Activated naive CD4-positive, alpha-beta T cell treated with Interleukin-2 at 50 U/mL for 16 hours (primary cell): ENCODE measurements at places on chromosomes 1 and 21.

GRCh38 chr1:206653715-206654459 is 18.6 kb downstream of the DYRK3 start:
- no peak for DNase-seq

- DNase-seq: no peak
These were observed 660 bp downstream of the PGBD5 start for GRCh38 chr1:230425252-230426091.

- DNase-seq: no peak
These were observed 51.7 kb upstream of the TIAM1 start for GRCh38 chr21:31395791-31396190.

- no peak for DNase-seq
These were observed 423 bp downstream of the URB1 start for GRCh38 chr21:32392299-32392879.

- DNase-seq: no peak
These were observed 23.3 kb upstream of the OTUD3 start for GRCh38 chr1:19858893-19859292.

- DNase-seq: no peak
These were observed 42.0 kb downstream of the RAB3B start for GRCh38 chr1:51948491-51948915.

DNA sequence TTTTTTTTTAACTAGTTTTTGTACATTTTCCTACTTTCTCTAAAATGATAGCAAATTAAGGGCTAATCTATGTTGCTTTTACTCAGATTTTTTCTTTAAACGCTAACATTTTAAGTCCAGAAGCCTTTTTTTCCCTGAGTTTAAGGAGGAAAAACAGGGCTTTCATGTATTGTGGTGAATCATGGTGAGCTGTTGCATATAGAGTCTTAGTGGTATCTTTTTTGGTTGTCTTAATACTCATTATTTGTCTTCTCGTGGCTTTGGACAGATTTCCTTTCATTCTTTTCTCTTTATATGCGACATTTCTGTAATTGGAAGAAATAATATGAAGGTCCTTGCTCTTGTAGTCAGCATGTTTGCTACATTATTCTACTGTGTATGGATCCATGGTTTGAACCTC is 1015.6 kb downstream of the PLA2G4A start:
- DNase-seq: no peak

- no peak for DNase-seq
These were observed 22.8 kb upstream of the GPX7 start for GRCh38 chr1:52579415-52579814.

DNA sequence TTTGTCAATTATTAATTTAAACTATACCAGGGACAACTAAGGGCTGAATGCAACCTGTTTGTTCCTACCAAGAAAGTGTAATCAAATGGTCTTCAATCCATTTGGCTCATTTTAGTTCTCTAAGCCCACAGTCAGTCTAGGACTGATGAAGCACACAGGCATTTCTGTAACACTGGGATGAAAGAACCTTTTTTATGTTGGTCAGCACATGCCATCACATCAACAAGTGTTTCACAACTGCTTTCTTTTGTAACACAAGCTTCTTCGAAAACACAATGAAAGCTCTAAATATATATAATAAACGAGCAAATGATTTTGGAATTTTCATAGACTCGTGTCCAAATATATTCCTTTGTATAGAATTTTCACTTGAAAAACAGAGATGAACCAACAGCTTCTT is 28.8 kb downstream of the HEATR1 start:
- no peak for DNase-seq

GRCh38 chr1:244319283-244320132 is 132.2 kb downstream of the ADSS2 start:
- peak; percentile 56 for DNase-seq

- no peak for DNase-seq
These were observed 42.6 kb upstream of the LRP8 start for GRCh38 chr1:53370369-53370961.

- DNase-seq: no peak
These were observed 298.3 kb downstream of the GPATCH2 start for GRCh38 chr1:217332431-217333065.

GRCh38 chr1:86856196-86856595 is 57.7 kb downstream of the SELENOF start:
- DNase-seq: no peak

GRCh38 chr1:76725864-76726619 is 141.2 kb upstream of the ST6GALNAC5 start:
- DNase-seq: no peak

DNA sequence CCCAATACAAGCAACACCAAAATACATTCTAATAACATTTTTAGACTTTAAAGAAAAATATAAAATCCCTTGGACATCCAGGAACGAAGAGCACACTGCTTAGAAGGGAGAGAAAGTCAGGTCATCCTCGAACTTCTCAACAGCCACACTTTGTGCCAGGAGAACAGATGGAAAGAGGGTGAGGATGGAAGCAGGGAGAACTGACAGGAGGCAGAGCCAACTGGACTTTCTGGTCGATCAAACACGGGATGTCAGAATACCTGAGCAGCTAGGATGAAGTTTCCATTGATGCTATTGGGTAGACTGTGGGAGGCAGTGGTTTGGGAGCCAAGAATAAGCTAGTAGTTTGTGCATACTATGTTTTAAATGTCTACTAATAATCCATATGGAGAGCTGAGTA is 111.4 kb downstream of the TOMM20 start:
- no peak for DNase-seq

- DNase-seq: no peak
These were observed 53.7 kb upstream of the ZNF326 start for GRCh38 chr1:89941110-89941766.

- DNase-seq: peak; percentile 50
These were observed 19.5 kb downstream of the FAAH start for GRCh38 chr1:46413596-46413985.

DNA sequence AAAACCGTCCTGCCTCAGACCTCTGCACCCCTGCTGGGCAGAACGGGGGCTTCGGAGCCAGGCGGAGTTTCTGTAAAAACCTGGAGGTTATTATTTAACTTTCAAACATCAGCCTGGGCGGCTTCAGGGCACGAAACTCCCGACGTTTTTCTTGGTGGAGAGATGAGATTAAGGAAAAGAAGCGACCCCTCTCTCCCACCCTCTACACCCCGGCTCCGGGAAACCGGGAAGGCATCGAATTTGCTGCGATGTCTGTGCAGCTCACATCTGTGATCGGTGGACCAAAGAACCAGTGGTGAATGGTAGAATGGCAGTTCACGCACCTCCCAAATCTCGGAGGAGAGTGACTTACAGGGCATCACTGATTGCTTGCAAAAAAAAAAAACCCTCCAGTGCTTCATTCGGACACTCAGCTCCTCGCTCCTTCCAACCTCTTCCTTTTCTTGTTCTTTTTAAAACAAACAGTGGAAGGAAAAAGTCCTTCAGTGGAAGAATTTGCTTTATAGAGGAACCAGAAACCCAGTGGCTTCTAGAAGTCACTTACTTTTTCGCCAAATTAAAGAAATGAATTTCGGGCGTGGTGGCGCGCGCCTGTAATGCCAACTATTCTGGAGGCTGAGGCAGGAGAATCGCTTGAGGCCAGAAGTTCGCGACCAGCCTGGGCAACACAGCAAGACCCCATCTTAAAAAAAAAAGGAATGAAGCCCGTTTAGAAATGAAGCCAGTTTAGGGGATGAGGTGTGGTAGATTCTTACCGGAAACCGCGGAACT is 884 bp downstream of the PHACTR4 start:
- peak; percentile 24 for DNase-seq

DNA sequence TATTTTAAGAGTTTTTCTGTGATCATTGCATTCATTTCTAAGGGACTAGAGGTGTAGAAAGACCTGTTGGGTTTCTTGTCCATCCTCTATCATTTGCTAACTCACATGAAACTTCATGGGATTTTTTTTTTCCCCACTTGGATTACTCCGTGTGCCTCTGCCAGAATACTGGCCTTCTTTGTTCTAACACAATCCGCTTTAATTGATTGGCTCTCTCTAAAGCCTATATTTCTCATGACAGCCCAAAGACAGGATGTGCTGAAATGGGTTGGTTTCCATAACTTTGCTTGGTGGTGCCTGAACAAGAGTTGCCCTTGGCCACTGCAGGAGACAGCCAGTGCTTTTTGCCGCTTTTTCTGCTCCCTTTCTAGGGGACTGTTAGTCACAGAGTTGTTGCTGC is 12.2 kb downstream of the CACHD1 start:
- no peak for DNase-seq

- no peak for DNase-seq
These were observed 128.8 kb downstream of the COQ8A start for GRCh38 chr1:227068883-227069282.

- no peak for DNase-seq
These were observed 30.5 kb upstream of the DISP1 start for GRCh38 chr1:222784371-222784770.

- DNase-seq: peak; percentile 65
These were observed 1.0 kb downstream of the MARCKSL1 start for GRCh38 chr1:32334864-32335534.

- DNase-seq: no peak
These were observed 543.3 kb downstream of the KIF26B start for GRCh38 chr1:245698116-245698515.

DNA sequence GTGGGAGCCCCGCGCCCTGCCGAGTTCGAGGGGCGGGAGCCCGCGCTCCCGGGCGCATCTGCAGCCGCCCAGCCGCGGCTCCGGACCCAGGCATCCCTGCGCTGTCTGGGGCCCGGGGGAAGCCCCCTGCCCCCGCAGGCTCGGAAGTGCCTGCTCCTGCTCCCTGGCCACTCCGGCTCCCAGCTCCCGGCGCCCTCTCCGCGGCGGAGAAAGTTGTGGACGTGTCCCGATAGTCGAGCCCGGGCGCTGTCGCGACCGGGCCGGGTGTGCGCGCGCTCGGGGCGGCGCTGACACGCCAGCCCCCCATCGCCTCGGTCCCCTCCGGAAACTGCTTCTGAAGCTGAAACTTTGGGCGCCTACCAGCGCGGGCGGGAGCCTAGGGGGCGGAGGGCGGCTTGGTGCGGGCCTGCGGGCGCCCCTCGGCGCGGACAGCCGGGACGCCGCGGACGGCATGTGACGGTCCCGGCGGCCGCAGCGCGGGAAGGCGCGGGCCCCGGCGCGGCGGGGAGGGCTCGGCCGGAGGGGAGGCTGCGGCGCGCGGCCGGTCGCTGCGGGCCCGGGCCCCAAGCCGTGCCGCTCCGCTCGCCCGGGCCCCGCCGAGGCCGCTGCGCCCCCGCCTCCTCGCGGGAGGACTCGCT is 515 bp downstream of the MAN1C1 start:
- peak; percentile 10 for DNase-seq

GRCh38 chr1:10856176-10856683 is 59.8 kb upstream of the CASZ1 start:
- DNase-seq: no peak

DNA sequence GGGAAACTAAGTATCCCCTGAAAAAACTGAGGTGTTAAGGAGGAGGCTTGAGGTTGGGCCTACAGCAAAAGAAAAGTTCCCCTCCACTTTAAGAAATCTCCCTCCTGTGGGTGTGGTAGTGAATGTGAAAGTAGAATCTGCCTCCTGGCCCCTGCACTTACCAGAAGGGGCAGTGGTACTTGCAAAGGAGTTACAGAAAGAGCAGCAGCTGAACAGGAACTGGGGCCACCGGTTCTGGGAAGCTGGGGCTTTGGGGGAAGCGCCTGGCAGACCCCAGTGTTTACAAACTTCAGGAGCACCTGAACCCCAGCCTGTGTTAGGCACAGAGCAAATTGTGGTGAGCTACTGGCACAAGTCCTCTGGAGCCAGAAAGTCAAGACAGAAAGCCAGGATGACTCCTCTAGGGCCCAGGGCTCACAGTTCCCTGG is 250.2 kb upstream of the FGGY start:
- DNase-seq: peak; percentile 33

DNA sequence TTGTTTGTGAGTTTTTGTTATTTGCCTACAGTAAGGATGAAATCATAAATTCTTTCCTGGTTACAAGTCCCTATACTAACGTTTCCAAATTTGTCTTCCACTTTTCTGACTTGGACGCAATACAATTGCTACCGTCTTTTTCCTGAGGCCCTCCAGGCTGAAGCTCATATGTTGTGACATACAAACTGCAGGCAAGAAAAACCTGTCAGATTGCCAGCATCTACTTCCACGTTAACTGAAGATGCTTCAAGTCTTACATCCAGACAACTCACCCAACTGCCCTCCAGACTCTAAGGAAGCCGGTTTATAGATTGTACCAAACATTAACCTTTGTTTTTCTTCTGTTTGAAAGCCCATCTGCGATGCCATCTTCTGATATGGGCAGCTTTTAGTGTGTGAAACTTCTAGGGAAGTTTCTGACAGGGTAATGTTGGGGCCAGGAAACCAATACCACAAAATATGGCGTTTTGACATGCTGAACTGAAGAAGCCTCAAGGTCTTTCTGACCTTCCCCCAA is 21.4 kb upstream of the RNF11 start:
- DNase-seq: no peak

- peak; percentile 45 for DNase-seq
These were observed at the start of gene DMBX1 for GRCh38 chr1:46489638-46490405. Gene DMBX1 (plus strand): TSS chr1:46489836. CDS start chr1:46507011, 17,175 bp downstream.
